AG20443 (cell line): ENCODE measurements at places on chromosomes 16 and 17.

- peak; percentile 82 for DNase-seq
Observed at GRCh38 chr17:81064678-81065475, 29.9 kb downstream of the BAIAP2 start.

- DNase-seq = no peak
Observed at GRCh38 chr17:40094874-40095273, 5.5 kb downstream of the NR1D1 start.

DNA sequence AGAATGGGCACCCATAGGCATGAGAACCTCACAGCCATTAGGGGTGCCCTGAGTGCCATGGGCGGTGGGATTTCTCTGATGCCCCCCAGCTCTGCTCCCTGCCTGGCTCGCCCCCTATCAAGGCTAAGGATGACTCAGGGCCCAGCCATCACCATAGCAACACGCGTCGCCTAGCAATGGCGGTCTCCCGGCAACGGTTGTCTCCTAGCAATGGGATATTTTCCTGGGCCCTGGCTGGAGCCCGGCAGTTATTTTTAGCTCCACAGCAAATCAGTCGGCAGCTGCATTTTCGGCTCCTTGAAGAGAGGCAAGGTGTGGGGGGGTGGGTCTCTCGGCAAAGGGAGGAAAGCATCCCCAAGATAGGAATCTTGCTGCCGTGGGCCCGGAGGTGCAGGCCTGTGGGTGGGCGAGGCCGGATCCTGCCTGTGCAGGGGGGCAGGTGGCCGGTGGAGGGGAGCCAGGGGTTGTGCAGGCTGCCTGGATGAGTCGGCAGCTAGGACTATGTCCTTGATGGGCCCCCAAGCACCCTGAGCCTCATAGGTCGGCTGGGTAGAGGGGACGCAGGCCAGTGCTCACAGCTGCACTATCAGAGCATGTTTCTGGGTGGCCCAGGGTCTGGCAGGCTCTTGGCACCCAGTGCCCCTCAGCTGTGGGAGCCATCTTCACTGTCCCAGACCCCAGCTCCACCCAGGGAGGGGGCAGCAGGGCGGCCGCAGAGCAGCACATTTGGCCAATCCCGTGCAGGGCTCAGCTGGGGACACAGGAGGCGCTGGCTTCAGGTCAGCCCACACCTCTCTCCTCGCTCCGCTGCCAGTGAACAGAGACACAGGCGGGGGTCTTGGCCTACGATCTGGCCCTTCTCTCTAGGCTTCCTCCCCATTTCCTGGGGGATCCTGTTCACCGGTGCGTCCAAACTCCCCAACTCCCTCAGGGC lies 4.2 kb upstream of the FBXL16 start:
- peak; percentile 85 for DNase-seq

- peak; percentile 68 for DNase-seq
Observed at GRCh38 chr16:67528870-67529581, 397 bp downstream of the RIPOR1 start.

- DNase-seq = no peak
Observed at GRCh38 chr17:50484386-50485155, 5.9 kb downstream of the RSAD1 start.

- no peak for DNase-seq
Observed at GRCh38 chr16:75104836-75105235, 11.7 kb downstream of the LDHD start.

GRCh38 chr17:59751955-59752413 lies 44.5 kb downstream of the VMP1 start:
- DNase-seq = no peak

- DNase-seq = no peak
Observed at GRCh38 chr16:31182391-31182790, 2.5 kb downstream of the FUS start.

DNA sequence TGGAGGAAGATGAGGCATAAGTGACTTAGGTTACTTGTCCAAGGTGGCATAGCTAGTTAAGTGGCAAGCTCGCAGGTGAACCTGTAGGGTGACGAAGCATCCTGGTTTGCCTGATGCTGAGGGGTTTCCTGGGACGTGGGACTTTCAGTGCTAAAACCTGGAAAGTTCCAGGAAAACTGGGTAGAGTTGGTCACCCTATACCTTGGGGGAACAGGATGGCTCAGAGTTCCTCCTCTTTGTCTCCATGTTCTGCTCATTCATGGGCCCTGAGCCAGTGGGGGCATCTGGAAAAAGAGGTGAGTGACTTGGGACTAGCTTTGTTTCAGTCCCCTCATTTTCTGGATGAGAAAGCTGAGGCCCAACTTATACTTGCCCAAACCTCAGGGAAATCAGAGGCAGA lies 268.0 kb upstream of the N4BP1 start:
- DNase-seq = no peak

GRCh38 chr17:78125138-78125913 lies 3.2 kb downstream of the TMC6 start:
- no peak for DNase-seq

- no peak for DNase-seq
Observed at GRCh38 chr16:85959686-85960085, 60.7 kb downstream of the IRF8 start.

- peak; percentile 90 for DNase-seq
Observed at GRCh38 chr17:83155128-83156121, 76.0 kb downstream of the METRNL start.

- DNase-seq = peak; percentile 64
Observed at GRCh38 chr17:56690441-56691291, 97.2 kb downstream of the NOG start.

- DNase-seq = no peak
Observed at GRCh38 chr16:56057151-56057550, 134.1 kb upstream of the GNAO1 start.

GRCh38 chr16:20905576-20905975 lies 5.0 kb downstream of the LYRM1 start:
- no peak for DNase-seq

- no peak for DNase-seq
Observed at GRCh38 chr16:84786605-84787262, 33.1 kb upstream of the CRISPLD2 start.

GRCh38 chr16:13435415-13435814 lies 484.5 kb upstream of the ERCC4 start:
- no peak for DNase-seq
